ENCODE measurements at places on chromosomes 2 and 18.

DNA sequence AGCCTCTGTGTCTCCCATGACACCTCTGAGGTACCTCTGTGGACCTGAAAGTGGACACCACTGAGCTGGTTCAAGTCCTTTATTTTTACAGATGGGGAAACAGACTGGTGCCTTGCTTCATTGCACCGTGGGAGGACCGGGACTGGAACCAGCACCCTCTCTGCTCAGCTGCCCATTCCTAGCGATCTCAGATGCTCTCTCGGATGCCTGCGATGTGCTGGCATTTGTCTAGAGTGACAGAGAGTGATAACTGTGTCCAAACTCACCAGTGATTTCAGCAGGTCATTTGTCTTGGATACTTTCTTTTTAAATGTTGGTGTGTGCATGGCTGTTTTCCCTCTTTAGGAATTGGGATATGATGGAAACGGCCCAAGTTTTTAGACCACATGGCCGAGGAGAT is 30.1 kb upstream of the LYPD6B start:
- DNase-seq, result no peak

- DNase-seq, result no peak
Observed at GRCh38 chr2:227029426-227030105, 134.4 kb downstream of the COL4A4 start.

GRCh38 chr18:23059541-23060465 is 75.5 kb upstream of the CABLES1 start:
- DNase-seq, result no peak

DNA sequence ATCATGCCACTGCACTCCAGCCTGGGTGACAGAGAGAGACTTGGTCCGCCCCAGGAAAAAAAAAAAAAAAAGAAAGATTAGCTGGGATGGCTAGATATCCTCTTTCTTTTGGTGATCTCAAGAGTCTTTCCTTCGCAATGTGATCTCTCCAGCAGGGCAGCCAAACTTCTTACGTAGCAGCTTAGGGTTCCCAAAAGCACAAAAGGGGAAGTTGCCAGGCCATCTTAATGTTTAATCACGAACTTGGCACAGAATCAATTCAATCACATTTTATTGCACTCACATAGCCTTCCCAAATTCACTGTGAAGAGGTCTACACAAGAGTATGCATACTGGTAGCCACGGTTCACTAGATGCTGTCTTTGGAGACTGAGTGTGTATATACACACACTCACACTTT is 53.1 kb downstream of the VIL1 start:
- DNase-seq, result no peak

DNA sequence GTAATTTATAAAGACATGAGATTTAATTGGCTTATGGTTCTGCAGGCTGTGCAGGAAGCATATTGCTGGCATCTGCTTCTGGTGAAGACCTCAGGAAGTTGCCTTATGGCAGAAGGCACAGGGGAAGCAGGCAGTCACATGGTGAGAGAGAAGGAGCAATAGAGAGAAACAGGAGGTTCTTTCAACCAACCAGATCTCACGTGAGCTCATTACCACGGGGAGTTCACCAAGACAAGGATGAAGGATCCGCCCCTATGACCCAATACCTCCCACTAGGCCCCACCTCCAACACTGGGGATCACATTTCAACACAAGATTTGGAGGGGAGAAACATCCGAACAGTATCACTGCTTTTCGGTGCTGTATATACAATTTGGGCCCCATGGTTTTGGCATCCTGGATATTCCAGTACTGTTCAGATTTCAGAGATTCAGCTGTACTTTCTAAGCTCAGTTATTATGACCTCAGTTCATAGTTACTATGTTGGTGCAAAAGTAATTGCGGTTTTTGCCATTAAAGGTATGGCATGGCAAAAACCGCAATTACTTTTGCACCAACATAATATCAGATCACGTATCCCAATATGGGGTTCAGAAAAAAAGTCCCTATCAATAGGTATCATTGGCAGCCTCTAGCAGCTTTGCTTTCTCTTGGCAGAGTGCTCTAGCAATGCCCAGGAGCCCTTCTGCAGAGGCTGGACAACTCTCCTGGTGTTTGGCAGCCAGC is 189.6 kb upstream of the SIX3 start:
- DNase-seq, result peak; percentile 60

GRCh38 chr2:237075749-237076599 is 9.7 kb upstream of the COPS8 start:
- no peak for DNase-seq

DNA sequence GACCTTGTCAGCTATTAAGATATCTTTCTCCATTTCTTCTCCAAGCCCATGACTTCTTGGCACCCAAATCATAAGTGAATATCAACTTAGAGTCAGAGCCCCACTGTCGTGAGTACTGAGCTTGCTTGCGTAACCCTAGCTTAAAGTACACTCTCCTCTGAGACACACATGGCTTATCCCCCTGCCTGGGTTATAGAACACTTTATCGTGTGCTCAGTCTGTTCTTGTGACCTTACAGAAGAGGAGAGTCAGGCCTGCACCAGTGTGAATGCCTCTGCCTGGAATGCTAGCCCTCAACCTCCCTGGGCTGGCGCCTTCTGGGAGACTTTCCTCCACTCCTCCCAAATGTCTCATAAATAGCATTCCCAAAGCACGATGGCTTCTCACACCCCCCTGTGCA is 79.3 kb downstream of the CEP192 start:
- no peak for DNase-seq

GRCh38 chr2:207286106-207286505 is 120.4 kb upstream of the KLF7 start:
- DNase-seq, result no peak

DNA sequence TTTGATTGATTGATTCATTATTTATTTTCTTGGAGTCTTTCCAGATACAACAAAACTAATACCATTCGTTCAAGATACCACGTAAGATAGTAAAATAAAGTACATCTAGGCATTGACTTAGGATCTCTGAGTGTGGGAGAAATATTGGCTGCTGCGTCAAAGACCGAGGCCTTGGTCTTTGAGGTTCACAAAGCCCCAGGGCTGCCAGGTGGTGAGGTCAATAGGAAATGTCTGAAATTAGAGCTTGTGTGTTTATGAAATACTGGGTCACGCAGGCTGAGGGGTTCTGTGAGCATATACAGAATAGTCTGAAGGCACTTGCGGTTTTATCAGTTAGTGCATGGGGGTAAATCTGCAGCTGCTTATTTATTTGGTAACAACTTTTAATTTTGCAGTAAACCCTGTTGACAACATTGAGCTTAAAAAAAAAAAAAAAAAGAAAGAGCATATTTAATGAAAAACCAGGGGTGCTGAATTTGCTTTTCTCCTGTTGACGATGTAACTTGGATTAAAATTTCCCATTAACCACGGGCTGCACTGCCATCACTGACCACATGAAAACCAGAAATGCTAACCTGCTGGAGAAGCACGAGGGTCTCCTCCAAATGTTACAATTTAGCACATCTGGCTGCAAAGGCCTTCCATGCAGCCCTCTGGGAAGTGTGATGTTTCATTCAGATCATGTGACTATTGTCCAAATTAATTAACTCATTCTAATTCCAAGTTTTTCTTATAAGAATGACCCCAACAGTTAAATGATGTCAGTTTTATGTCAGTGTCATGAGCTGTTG is 27.1 kb upstream of the SERPINB12 start:
- DNase-seq, result no peak

DNA sequence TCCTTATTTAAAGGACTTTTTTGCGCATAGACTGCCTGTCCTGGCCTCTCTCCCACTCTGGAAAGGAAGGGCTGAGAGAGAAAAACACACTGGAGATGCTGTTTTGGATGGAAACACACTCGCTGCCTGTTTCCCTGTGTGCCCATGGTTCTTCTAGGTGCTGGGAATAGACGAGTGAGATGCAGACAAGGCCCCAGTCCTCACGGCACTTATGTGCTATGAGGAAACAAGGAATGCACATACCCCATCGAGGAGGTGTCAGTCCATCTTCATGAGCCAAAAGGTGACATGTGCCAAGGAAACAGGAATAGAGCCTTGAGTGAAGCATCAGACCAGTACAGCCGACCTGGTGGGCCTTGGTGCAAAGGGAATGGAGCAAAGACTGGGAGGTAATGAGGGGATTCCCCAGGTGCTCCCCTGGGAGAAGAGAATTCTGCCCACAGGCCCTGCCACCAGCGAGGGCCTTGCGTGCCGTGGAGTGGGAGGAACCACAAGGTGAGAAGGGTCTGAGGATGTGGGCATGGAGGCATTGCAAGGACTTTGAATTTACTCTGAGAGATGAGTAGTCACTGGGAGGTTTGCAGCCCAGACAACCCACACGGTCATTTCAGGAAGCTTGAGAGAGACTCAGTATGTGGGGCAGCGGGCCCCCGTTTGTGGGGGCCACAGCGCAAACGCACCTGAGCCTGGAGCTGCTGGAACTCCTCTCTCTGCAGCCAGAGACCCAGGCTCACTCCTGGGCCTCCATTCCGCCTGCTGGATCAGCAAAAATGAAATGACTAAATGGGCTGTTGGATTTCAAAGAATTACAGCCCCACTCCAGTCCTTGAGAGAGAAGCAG is 197.5 kb upstream of the COPS8 start:
- no peak for DNase-seq

- no peak for DNase-seq
Observed at GRCh38 chr18:11862468-11863137, 11.4 kb downstream of the CHMP1B start.

DNA sequence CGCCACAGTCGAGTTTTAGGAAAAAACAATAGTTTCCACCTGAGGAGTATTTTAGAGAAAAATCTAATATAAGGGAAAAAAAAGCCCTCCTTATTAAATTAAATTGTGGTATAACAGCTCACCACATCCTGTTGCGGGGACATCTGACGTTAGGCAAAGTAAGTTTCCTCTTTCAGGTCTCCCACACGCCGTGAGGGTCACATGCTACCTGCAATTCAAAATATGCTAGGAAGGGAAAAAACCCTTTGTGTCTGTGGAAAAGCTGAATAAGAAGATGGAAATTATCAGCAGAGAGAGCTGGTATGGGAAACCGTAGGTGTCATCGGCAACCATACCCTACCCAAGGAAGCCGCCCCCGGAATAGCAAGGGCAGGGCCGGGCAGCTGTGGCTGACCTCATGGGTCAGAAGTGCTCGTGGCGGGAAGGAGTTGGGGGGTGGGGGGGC is 128.0 kb downstream of the NFATC1 start:
- no peak for DNase-seq

GRCh38 chr2:193331676-193332075 is 1136.9 kb upstream of the TMEFF2 start:
- no peak for DNase-seq

- DNase-seq, result no peak
Observed at GRCh38 chr2:235811446-235812184, 317.8 kb downstream of the AGAP1 start.

- DNase-seq, result no peak
Observed at GRCh38 chr2:168422584-168422983, 33.5 kb upstream of the CERS6 start.

- no peak for DNase-seq
Observed at GRCh38 chr2:191155608-191156071, 4.8 kb upstream of the STAT4 start.

DNA sequence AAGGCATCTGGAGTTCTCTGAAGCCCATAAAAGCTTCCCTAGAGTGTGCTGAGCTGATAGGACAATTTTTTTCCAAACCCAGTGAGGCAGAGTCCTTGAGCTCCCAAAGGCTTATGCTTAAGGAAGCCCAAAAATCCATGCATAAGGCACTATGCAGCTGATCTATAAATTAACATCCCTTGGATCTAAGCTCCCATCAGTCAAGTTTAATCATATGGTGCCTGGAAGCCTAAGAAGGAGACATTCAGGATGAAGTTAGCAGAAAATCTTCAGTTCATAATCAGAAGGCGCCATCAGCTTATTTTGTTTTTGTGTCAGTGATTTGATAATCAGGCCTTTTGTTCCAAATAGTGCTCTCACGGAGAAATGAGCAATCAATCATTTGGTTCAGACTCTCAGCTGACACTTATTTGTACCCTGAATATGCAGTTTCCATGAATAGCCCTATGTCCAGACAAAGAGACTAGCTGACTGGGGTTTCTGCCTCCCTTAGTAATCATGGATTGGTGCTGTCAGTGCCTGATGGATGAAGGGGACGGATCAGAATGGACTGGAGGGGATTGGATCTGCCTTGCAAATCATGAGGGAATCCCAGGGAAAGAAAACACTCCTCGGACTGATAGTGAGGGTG is 464.8 kb upstream of the RGPD4 start:
- no peak for DNase-seq

DNA sequence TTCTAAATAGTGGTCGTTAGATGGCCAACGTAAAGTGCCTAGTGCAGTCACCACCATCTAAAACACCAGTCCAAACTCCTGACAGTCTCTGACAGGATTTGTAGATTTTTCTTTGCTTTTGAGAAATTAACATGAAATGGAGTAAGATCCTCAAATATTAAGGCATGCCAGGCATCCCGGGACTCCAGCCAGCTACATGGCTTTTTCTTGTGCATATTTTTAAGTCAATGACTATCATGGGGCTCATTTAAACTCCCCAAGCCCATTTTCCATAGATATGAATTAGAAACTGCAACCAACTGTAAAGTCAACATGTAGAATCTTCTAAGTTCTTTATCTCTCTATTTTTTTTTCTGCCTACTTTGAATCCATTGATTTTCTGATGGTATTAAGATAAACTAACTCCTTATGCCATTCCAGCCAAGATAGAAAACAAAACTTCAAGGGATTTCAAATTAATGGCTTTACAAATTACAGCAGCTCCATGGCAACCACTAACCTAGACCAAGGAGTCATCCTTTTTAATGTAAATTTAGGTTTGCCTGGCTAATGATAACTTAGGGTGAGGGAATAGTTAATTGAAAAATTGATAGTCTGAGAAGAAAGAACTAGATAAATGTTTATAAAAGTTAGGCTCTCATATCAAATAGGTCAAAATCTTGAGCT is 764.1 kb upstream of the NXPH2 start:
- DNase-seq, result no peak

All from iPS DF 6.9 (cell line).